ENCODE measurements at places on chromosomes 7 and 10.

DNA sequence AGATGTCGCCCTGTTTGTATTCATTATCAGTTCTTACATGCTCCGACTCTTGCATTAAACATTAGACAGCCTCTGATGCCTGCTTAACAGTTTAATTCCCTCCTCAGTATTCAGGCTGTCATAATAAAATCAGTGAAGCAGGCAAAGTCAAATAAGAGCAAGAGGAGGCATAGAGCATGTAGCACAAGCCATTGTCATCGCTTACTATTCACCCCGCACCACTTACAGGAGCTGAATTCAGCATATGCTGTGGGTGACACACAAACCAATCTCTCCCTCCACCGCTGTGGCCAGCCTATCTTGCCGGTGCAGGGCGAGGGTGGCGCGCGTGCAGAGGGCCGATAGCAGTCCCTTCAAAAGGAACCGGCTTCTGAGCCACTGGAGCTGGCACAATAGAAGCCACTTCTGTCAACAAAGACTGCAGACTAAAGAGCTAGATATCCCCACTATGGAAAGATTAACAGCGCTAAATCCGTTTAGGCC, 433.2 kb upstream of the MGMT start:
- no peak for DNase-seq

- no peak for DNase-seq
These were observed 6.4 kb downstream of the DPYSL4 start for GRCh38 chr10:132192991-132193665.

GRCh38 chr10:121078036-121078435, 226.9 kb downstream of the WDR11 start:
- no peak for DNase-seq

- no peak for DNase-seq
These were observed 72.6 kb upstream of the RHOBTB1 start for GRCh38 chr10:61016630-61017029.

Measured in urothelium cell line (cell line).